ENCODE measurements at places on chromosomes 5 and 9. TPM values are rescaled to one million over a fixed set of nuclear protein-coding genes. Genes with fewer than 3 reads are reported as not detected.

The UCK1 gene
- total RNA-seq = 23.0 TPM

The TSSK1B gene
- not detected for total RNA-seq

The EFNA5 gene
- total RNA-seq = not detected

GRCh38 chr5:669842-670395 lies 23.2 kb downstream of the TPPP start:
- H3K4me3 ChIP-seq = no peak overlapping the region
- peaks cover 8% of the 10 kb centered on the region for H3K4me1 ChIP-seq

DNA sequence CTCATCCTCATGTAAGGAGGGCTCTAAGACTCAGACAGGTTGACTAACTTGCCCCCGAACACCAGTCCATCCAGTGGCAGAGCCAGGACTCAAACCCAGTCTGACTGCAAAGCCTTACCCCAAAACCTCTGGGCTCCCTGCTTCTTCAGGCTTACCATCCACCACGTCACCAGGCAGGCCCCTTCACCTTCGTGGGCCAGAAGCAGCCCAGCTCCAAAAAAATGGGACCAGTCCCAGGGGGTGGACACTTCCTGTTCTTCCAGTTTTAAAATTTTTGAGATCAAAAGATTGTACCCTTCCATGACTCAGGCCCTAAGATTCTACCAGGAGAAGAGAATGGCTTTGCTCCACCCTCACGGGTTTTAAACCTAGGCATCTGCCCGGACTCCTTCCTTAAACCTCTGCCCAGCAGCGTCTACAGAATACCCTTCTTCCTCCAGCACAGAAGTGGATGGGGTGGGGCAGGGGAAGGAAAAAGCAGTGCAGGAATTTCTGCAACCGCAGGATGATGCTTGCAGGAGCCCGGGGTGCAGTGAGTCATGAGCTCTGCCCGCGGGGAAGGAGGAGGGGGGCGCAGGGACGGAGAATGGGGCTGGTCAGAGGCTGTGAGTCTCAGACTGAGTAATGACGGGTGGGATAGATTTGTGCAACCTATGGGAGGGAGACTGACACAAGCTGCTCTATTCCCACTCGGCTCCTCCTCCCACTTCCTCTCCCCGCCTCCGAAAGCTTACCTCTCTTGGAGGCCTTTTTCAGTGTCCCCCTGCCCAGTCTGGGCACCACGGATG lies 50.4 kb upstream of the STXBP1 start:
- no peak overlapping the region for H3K4me3 ChIP-seq
- H3K36me3 ChIP-seq = no peaks in the 10 kb centered on the region
- no peak overlapping the region for H3K27ac ChIP-seq
- no peak for DNase-seq
- no peaks in the 10 kb centered on the region for H3K27me3 ChIP-seq

DNA sequence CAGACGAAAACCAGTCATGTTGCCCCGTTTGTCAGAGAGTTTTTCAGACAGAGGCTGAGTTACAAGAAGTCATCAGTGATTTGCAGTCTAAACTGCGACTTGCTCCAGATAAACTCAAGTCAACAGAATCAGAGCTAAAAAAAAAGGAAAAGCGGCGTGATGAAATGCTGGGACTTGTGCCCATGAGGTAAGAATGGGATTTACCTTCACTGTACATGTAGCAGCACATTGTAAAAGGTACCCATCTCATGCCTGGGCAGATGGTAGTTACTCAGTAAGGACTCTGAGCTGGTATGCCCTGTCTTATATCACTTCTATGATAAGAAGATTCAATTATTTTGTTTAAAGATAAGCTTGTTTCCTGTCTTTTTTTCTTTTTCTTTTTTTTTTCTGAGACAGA lies 38.8 kb downstream of the RAD50 start:
- H3K4me3 ChIP-seq = no peak overlapping the region
- peaks cover 19% of the 10 kb centered on the region for H3K36me3 ChIP-seq
- DNase-seq = no peak
- H3K27ac ChIP-seq = no peak overlapping the region
- H3K4me1 ChIP-seq = no peaks in the 10 kb centered on the region

DNA sequence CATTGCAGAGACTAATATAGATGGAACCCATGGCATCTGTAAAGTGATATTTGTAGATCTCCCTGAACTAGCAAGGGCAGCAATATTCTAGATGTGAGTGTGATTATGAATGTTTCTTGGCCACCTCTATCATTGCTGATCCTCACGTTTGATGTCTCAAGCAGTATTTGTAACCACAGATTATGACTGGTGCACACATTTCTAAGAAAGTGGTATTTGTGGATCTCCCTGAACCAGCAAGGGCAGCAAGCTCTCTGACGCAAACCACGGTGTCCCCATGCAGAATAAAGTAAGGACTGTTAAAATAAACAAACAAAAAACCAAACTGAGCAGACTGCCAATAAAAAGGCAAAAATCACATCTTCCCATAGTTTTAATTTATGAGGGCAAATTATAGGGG lies 301.3 kb downstream of the CSNK1G3 start:
- H3K4me1 ChIP-seq = no peaks in the 10 kb centered on the region
- no peaks in the 10 kb centered on the region for H3K36me3 ChIP-seq
- H3K27ac ChIP-seq = no peak overlapping the region
- DNase-seq = no peak

DNA sequence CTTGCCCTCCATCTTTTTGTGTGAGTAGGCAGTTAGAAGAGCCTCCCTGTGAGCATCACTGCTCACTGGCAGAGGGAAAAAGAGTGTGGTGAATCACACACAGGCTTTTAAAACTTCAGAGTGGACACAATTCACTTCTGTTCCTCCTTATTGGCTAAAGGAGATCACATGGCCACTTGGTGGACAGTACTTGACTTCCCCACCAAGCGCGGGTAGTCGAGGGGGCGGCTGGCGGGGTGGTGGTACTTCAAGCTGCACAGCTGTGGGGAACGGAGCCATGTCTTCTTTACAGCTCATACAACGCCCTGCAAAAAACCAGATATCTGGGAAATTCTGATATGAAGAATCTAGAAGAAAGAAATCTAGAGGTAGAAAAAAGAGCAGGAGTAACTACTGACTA lies 95.4 kb downstream of the PAM start:
- H3K27ac ChIP-seq = no peak overlapping the region
- DNase-seq = no peak
- H3K36me3 ChIP-seq = peaks cover 22% of the 10 kb centered on the region
- H3K4me1 ChIP-seq = peaks cover 2% of the 10 kb centered on the region
- H3K27me3 ChIP-seq = no peaks in the 10 kb centered on the region

DNA sequence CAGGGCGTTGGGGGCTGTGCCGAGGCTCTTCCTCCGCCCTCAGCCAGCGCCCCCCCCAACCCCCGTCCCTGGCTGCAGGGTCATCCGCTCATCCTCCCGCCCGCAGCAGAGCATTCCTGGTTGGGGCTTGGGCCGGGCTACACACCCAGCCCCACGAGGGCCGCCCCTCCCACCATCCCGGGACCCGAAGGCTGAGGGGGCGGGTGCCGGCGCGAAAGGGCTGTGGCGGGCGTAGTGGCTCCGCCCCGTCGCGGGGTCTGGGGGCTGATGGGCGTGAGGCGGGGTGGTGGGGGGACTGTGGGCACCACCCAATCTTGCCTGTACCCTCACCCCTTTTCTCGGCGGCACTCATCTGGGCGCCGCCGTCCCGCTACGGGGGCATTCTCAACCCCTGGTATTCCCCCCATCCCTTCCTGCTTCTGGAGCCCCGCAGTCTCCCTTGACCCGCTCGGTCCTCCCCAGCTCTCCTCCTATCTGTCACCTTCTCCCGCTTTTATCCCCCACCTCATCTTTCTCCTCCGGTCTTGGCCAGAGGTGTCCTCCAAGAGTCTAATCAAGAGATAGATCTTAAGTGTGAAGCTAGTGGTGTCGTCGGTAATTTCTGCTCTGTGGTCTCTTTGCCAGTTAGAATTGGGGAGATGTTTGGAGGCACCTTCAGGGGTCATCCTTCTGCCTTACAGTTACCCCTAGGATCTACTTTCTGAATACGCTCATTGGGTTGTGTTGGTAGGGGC lies 1.6 kb downstream of the FER start:
- H3K4me3 ChIP-seq = peak overlapping the region; percentile 91
- peaks cover 1% of the 10 kb centered on the region for H3K36me3 ChIP-seq

DNA sequence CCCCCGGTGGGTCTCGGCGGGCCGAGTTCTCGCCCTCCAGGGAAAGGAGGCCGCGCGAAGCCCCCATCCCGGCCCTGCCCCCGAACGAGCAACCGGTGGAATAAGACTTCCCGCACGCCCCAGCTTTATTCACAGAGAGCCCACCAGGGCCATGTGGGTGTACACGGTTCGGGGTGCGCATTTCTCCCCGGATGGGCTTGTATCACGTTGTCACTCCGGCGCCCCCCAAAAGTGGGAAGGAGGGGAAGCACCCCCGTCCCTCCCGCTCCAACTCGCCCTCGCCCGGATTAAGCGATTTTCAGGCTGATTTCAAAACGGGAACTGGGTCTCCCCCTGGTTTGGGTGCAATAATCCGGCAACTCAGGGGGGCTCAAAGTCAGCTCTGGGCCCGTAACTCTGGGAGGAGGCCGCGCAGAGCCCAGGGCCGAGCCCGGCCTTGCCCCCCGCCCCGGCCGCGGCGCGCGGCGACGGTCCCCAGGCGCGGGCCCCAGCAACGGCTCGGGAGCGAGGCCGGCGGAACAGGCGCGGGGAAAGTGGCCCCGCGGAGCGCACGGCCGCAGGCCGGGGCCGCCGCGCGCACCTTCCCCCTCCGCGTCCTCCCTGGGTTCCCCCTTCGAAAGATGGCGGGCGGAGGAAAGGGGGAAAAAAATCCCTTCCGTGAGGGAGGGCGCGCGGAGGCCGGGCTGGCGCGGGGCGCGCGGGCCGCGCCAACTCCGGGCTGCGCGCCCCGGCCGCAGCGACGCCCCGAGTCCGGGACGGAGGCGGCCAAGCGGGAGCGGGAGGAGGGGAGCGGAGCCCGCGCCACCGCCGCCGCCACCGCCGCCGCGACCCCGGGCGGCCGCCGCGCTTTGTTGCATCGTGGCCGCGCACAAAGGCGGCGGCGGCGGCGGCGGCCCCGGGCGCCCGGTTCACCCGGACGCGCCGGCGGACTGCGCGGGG lies 644 bp downstream of the BRD3 start:
- H3K27ac ChIP-seq = peak overlapping the region; percentile 92

DNA sequence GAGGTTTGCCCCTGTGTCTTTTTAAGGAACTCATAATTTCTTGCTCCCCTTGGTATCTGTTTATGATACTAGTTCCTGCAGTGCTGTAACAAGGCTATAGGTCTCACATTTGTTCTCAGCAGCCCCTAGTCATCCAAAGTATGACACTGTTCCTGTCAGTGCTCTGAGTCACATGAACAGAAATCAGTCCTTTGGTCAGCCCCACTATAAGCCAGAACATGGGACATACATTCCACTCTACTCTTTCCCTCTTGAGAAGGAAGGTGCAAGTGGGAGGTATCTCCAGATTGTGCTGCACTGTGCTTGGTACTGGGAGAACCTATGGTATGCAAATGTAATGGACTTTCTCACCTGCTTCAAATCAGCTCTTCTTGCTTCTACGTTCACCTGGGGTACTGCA lies 87.0 kb downstream of the IARS1 start:
- peaks cover 40% of the 10 kb centered on the region for H3K36me3 ChIP-seq
- H3K4me3 ChIP-seq = no peak overlapping the region
- no peak overlapping the region for H3K27ac ChIP-seq
- H3K4me1 ChIP-seq = no peaks in the 10 kb centered on the region
- DNase-seq = no peak
- no peaks in the 10 kb centered on the region for H3K27me3 ChIP-seq

DNA sequence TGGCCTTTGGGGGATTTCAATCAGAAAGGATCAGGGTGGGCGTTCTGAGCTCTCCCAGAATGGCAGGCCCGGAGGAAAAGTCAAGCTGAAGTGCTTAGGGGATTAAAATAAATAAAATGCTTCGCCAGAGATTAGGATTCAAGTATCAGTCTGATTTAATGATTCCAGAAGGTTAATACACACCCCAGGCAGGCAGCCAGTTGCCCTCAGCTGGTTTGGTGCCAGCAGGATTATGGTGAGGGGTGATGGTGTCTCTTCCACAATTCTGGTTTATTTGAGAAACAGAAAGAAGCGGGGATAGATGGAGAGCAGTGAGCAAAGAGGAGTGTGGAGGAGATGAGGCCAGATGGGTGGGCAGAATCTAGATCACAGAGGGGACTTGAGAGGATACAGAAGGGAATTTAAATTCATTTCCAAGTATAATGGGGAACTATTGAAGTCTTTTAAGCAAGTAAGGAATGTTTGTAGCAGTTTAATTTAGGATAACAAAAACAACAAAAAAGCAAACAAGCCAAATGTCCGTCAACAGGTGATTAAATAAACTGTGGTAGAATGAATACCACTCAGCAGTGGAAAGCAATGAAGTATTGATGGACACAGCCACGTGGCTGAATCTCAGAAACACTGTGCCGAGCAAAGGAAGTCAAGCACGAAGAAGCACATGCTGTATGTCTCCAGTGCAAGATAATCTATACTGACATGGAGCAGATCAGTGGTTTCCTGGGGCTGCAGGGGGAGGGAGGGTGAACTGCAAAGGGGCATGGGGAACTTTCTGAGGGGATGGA lies 297.7 kb downstream of the MSX2 start:
- peaks cover 33% of the 10 kb centered on the region for H3K27me3 ChIP-seq
- H3K4me3 ChIP-seq = no peak overlapping the region
- no peaks in the 10 kb centered on the region for H3K4me1 ChIP-seq
- DNase-seq = no peak
- H3K27ac ChIP-seq = no peak overlapping the region
- H3K36me3 ChIP-seq = no peaks in the 10 kb centered on the region

- H3K27ac ChIP-seq = no peak overlapping the region
- H3K36me3 ChIP-seq = peaks cover 7% of the 10 kb centered on the region
- H3K4me3 ChIP-seq = no peak overlapping the region
- no peaks in the 10 kb centered on the region for H3K4me1 ChIP-seq
- no peaks in the 10 kb centered on the region for H3K27me3 ChIP-seq
- DNase-seq = no peak
These were observed 266.5 kb upstream of the EFNA5 start for GRCh38 chr5:107937204-107937603.

DNA sequence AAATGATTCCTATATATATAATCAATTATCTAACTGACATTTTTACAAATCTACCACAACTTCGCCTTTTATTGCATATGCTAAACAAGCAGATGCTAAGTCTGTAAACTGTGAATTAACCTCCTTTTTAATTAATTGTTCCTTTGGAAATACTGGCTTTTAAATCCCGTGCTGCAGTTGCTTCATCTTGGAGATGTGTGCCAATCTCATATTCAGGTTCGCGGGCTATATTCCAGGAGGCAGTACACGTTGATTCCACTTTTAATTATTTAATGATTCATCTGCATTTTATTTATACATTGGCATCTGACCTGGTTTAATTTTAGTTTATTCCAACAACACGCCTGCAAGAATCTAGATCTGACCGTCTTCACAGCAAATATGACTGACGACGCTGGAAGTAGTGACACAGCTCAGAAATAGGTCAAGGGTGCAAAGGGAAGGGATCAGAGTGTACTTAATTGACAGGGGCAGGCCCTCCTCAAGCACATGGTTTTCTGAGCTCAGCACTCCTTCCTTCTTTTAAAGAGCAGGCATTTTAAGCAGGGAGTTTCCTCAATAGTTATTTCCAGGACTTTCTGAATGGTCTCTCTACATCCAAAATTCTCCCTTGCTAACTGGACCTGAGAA lies 125.2 kb downstream of the GLIS3 start:
- H3K4me3 ChIP-seq = no peak overlapping the region
- no peaks in the 10 kb centered on the region for H3K27me3 ChIP-seq
- H3K4me1 ChIP-seq = peaks cover 1% of the 10 kb centered on the region
- H3K27ac ChIP-seq = no peak overlapping the region
- no peaks in the 10 kb centered on the region for H3K36me3 ChIP-seq
- no peak for DNase-seq

Measured in activated naive CD8-positive, alpha-beta T cell treated with anti-CD3 and anti-CD28 coated beads for 36 hours (primary cell).